Sciatic nerve (tissue), 2 donors: ENCODE measurements at places on chromosomes 1 and 21.
A peak's percentile ranks its signal among the peaks of the same experiment; 100 is the strongest.

DNA sequence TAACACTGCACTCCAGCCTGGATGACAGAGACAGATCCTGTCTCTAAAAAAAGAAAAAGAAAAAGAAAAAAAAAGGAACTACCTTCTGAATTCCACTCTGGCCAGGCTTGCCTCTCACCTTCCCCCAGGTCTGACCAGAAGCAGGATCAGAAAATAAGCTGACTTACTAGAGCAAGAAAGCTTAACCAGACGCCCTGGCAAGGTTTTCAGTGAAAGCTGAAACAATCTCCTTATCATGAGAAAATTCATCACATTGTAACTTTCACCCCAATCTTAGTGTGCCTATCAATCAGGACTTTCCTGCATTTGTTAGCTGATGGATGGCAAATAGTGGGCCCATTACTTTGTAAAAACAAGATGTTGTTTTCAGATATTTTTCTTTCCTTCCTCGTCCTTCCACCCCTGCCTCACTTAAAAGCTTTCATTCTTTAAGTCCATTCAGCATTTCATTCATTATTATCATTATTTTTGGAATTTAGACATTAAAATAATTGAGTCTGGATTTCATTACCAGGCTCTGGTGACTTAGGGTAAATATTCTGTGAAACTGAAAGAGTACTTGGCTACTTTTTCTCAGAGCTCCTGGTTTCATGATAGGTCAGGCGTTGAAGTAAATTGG, 96.5 kb upstream of the CD34 start:
- no peak for DNase-seq

DNA sequence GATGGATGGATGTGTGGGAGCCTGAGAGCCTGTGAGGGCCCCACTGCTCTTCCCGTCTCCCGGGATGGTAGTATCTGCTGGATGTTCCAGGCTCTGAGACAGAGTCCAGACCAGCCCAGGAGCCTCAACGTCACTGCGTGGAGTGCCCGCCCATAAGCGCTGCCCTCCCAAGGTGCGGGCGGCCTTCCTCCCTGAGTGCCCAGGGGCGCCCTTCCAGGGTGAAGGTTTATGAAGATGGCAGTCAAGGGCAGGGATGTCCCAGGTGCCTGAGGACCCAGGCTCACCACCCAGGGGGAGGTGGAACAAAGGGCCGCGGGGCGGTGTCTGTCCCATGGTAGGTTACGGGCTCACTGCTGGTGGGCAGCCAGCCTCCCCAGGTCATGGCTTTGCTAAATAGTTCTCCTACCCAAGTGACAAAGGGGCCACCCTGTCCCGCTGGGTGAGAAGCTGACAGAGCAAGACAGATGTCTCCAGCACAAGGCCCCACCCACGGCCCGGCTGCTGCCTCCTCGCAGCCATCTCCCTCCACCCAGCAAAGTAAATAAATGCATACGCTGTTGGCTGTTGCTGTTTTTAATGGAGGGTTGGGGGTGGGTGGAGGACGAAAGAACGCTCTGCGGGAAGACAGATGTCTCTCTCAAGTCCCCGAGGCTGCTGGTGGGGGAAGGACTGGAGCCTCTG, 9.0 kb upstream of the GPR153 start:
- DNase-seq, result no peak

- peak; percentile 97 for DNase-seq
Observed at GRCh38 chr1:11099310-11100148, at the start of gene EXOSC10. Gene EXOSC10 (minus strand): TSS chr1:11099869. CDS start chr1:11099831, 38 bp downstream.

- no peak for DNase-seq
Observed at GRCh38 chr1:226277897-226278296, 31.1 kb downstream of the LIN9 start.

DNA sequence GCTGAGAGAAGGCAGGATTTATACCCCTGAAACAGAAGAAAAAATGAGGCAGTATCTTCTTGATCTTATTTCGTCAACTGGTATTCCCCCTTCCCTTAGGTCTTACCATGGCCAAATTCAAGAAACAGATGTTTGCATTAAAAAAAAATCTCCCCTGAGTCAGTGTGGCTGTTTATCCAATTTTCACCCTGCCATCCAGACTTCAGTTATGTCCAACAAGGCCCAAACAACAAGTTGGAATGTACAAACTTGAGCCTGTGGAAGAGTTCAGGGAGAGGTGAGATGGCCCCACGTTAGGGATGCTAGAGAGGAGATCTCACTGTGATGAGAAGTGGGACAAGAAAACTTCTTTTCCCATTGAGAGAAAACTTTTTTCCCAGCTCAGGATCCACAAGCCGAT, 147.2 kb upstream of the PROX1 start:
- DNase-seq, result no peak

GRCh38 chr1:211361202-211361601, 34.6 kb downstream of the TRAF5 start:
- DNase-seq, result no peak

DNA sequence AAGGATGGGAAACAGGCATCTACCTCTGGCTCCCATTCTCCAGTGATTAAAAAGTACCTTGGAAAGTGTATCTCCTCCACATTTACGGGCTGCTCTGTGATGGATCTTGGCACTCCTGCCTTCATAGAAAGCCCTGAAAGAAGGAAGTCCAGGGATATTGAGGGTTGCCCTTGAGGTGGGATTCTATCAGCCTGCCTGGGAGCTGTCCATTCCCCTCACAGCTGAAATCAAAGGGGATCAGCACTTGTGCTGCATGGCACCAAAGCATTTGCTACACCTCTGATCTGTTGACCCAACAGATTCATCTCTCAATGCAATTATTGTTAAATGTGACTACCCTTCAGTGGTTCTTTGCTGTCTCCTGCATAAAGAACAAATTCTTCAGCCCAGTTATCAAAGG, 442.0 kb upstream of the RUNX1 start:
- DNase-seq, result no peak

DNA sequence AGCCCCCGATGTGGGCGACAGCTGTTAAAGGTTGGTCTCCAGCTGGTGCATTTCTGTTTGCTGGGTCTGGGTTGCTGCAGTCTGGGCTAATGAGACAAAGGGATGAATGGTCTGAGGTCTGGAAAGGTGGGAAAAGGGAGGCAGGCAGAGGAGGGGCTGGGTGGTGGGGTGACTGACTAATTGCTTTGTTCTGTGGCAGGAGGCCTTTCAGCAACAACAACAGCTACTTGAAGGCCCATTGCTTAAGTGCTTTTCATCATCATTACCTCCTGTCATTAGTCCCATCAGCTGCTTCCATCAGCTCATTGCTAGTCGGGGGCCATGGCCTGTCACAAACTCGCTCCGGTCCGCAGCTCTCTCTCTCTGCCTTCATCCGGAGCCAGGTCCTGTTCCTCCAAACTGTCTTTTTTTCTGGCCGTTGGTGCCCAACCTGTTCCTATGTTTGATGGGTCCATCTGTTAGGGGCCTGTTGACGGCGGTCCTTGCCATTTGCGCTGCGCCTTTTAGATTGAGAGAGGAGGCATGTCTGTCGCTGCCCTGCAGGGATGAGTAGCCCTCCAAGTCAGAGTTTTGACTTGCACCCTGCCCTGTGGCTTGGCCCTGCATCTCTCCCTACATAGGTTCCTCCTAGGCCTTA, 105.6 kb upstream of the PLXNA2 start:
- DNase-seq, result no peak

DNA sequence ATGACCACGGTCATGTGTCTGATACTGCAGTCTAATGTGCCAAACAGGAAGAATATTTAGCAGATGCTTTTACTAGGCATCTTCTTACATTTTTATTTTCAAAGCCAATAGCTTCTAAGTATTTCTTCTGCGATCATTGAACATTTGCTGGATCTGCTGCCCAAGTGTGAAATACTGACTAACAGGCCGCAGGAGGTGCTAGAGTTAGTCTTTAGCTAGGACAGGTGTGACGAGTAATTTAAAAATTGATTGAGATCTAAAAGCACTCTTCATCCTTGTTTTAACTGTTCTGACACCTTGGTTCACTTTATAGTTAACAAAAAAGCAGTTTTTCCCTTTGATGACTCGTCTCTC, 748 bp upstream of the FAM78B start:
- no peak for DNase-seq

DNA sequence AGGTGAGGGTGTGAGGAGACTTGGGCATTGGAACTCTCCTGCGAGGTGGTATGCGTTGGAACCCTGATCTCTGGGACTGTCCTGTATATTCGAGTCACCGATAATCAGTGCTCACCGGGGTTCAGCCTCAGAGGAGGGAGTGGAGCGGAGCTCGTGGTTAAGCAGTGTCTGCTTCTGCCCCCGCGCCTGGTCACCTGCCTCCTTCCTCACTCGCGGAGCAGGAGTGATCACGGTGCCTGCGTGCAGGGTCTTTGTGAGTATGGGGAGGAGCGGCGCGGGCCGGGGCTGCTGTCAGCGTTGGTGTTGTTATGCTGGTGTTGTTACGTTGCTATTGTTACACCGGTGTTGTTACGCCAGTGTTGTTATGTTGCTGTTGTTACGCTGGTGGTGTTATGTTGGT, 23.3 kb downstream of the H6PD start:
- no peak for DNase-seq

- DNase-seq, result no peak
Observed at GRCh38 chr1:2073382-2074230, 23.4 kb downstream of the PRKCZ start.

- DNase-seq, result no peak
Observed at GRCh38 chr1:20187813-20188454, 1.6 kb upstream of the PLA2G2C start.

- no peak for DNase-seq
Observed at GRCh38 chr1:10713614-10714013, 82.8 kb downstream of the CASZ1 start.

DNA sequence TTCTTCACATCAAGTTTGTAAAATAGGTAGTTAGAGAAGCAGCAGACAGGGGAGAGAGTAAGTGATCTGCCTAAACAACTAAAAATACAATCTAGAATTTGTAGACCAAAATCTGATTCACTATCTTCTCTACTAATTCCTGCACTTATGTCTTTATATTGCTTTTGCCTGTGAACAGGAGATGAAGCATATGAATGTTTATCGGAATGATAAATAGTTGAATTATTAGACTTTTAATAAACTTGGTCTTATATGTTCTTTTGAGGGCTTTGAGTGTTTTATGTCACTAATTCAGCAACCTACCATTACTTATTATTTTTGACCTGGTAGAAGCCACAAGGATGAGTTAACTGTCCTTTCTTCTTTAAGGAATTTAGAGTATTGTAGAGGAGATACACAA, 2.3 kb downstream of the DESI2 start:
- no peak for DNase-seq

DNA sequence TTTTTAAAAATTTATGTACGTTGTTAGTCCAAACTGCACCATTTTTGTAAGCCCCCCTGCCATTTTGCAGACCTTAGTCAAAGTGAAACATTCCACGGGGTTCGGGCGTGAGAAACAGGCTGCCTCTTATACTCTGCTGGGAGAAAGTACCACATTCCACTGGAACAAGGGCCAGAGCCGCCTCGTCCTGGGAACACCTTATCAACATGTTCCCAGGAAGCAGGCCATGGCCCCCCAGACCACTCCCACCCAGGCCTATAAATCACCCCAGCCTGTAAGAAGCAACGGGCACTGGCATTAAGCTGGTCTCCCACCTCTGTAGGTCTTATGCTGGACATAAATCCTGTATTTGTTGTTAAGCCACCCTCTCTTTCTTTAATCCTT, 854 bp upstream of the ZRANB2 start:
- DNase-seq, result no peak

- DNase-seq, result no peak
Observed at GRCh38 chr1:151968058-151968457, 25.6 kb downstream of the S100A10 start.

DNA sequence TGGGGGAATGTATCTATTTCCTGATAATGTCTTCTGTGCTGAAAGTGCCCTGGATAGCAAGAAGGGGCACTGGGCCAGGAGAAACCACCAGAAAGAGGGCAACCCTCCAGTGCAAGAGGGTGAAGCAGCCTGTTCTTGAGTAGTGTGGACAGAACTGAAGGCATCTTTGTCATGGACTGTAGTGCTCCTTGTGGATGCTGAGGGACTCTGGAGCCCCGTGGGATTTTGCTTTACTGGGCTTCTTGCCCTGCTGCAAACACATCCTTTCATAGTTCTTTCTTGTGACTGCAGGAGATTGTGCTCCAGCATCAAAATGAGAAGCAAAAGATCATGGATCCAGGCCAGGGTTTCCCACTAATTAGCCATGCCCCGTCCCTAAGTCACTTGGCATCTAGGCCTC, 300.6 kb downstream of the ZNF326 start:
- no peak for DNase-seq

DNA sequence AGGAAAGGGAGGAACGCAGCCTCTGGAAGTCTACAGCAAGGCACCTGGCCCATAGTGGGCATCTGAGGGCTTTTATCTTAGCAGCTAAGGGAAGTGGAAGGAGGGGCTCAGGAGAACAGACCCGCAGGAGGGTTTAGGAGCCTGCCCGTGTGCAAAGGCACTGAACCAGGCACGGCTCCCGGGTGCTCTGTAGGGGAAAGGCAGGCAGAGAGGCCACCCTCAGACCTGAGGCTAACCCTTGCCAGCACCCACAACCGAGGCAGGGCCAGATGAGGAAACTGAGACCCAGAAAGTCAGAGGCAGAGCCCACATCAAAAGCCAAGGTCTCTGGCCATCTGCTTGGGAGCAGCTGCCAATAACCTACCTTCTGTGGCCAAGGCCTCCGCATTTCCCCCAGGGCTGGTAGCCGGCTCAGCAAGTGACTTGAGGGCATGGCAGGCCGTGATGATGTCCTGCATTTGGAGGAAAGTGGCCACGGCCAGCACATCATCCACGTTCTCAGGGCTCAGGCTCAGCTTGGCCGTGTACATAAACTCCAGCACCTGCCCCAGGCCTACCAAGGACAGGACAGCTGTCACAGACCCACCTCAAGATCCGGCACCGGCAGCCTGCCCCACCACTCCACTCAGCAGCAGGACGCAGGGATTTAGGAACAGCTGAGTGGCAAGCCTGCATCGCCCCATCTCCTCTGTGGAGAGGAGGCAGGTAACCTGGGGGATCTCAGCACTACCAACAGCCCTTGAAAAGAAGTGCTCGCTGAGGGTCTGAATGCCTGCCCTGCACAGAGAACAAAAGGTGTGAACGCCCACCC, 29.1 kb downstream of the ZBTB17 start:
- no peak for DNase-seq

DNA sequence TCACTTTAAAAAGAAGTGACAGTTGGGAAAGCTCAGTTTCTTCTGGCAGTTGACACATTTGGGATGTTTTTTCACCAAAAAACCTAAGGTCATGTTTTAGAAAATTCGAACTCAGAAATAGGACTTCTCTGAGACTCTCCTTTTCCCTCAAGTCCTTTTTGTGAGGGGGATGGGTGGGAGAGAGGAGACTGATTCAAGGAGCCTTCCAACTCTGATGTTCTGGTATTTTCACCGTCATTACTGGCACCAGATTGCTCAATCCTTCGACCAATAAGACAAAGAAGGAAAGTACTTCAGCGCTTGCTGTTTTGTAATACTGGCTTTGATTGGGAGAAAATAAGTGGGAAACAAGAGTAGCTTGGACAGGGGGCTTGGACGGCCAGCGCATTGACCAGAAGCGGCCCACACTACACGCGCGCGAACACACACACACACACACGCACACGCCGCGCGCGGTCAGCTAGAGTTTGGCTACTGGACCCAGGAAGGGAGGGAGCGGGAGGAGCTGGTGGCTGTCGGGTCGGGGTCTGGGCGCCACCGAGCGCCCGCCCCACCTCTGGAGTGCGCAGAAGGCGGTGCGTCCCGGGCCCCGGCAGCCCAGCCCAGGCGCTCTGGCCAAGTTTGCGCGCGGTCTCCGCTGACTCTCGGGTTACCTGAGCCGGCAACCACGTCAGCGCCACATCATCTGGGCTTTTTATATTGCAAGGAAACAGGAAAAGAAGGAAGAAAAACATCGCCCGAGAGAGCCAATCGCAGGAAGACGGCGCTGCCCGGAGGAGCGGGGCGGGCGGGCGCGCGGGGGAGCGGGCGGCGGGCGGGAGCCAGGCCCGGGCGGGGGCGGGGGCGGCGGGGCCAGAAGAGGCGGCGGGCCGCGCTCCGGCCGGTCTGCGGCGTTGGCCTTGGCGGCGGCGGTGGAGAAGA, at the start of gene KCNK1:
Gene KCNK1 (plus strand): TSS at position 855 of the 921 bp plus-strand sequence. CDS start 66 bp downstream, at position 921.
- DNase-seq, result peak; percentile 74
